ENCODE measurements at places on chromosomes 2 and 18. TPM values are rescaled to one million over a fixed set of nuclear protein-coding genes. Genes with fewer than 3 reads are reported as not detected.

DLX2 gene
- 0.20 TPM for total RNA-seq

HMSD gene
- total RNA-seq = 19.7 TPM

WDCP gene
- 23.1 TPM for total RNA-seq

ARMC9 gene
- 3.8 TPM for total RNA-seq

CENPA gene
- 16.6 TPM for total RNA-seq

- no peaks in the 10 kb centered on the region for H3K27me3 ChIP-seq
- no peaks in the 10 kb centered on the region for H3K36me3 ChIP-seq
- no peak overlapping the region for H3K4me3 ChIP-seq
- DNase-seq = no peak
Observed at GRCh38 chr2:187138265-187138664, 289.3 kb upstream of the ZSWIM2 start.

GRCh38 chr2:236888794-236889780, 196.6 kb upstream of the COPS8 start:
- no peaks in the 10 kb centered on the region for H3K4me1 ChIP-seq
- no peak for DNase-seq
- no peak overlapping the region for H3K4me3 ChIP-seq
- H3K27me3 ChIP-seq = no peaks in the 10 kb centered on the region
- H3K36me3 ChIP-seq = no peaks in the 10 kb centered on the region

DNA sequence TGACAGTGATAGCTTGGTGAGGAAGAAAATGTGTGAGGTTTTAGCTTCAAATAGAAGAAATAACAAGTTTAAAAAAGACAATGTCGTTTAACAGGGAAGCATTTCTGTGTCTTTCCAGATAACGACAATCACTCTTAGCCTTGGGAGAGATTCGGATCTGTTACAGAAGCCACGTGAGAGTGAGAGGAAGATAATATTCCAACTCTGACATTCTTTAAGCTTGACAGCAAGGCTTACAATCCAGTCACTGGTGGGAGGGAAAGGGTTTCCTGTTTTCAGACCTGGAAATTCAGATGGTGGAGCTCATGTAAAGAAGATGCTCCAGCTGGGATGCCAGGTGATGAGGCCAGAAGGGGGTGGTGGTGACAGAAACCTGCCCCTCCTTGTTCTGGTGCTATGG, 30.8 kb downstream of the FBXO48 start:
- no peak overlapping the region for H3K4me3 ChIP-seq
- no peak for DNase-seq
- H3K36me3 ChIP-seq = peaks cover 1% of the 10 kb centered on the region

DNA sequence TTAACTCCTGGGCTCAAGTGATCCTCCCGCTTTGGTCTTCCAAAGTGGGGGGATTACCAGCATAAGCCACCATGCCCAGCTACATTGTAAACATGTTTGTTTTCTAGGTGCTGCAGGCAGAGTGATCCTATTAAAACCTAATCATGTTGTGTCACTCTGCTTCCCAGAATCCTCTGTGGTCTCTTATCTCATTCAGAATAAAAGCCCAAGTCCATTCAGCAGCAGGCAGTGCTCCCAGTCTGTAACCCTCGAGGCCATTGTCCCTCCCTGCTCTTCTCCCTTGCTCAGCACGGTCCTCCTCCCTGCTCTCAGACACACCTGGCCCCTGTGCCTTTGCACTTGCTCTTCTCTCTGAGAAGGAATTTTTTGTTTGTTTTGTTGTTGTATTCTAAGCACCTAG, 11.1 kb upstream of the CABYR start:
- H3K27ac ChIP-seq = no peak overlapping the region
- H3K36me3 ChIP-seq = peaks cover 34% of the 10 kb centered on the region
- H3K27me3 ChIP-seq = no peaks in the 10 kb centered on the region
- DNase-seq = no peak
- no peaks in the 10 kb centered on the region for H3K4me1 ChIP-seq

GRCh38 chr2:239684996-239685395, 284.2 kb upstream of the HDAC4 start:
- H3K4me3 ChIP-seq = no peak overlapping the region
- H3K27ac ChIP-seq = no peak overlapping the region
- peaks cover 27% of the 10 kb centered on the region for H3K27me3 ChIP-seq
- H3K4me1 ChIP-seq = no peaks in the 10 kb centered on the region

DNA sequence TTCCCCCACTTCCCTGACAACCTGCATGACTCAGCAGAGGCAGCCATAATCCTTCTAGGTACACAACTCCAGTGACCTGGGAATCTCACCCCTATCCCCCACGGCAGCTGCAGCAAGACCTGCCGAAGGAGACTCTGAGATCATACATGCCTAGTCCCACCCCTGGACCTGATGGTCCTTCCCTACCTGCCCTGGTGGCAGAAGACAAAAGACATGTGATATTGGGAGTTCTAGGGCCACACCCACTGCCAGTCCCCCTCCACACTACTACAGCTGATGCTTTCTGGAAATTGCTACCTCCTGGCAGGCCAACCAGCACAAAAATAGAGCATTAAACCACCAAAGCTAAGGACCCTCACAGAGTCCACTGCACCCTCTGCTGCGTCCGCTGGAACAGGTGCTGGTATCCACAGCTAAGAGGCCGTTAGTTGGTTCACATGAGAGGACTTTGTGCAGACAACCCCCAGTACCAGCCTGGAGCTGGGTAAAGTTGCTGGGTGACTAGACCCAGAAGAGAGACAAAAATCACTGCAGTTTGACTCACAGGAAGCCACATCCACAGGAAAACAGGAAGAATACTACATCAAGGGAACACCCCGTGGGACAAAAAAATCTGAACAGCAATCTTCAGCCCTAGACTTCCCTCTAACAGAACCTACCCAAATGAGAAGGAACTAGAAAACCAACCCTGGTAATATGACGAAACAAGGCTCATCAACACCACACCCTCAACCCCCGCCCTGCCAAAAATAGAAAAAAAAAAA, 12.5 kb downstream of the MARCO start:
- H3K36me3 ChIP-seq = no peaks in the 10 kb centered on the region
- H3K4me1 ChIP-seq = no peaks in the 10 kb centered on the region
- peaks cover 2% of the 10 kb centered on the region for H3K27me3 ChIP-seq
- no peak for DNase-seq
- H3K4me3 ChIP-seq = no peak overlapping the region

GRCh38 chr18:64273724-64274123, 124.8 kb upstream of the LINC00305 start:
- no peak for DNase-seq
- H3K4me3 ChIP-seq = no peak overlapping the region
- no peaks in the 10 kb centered on the region for H3K27me3 ChIP-seq
- H3K4me1 ChIP-seq = no peaks in the 10 kb centered on the region
- no peaks in the 10 kb centered on the region for H3K36me3 ChIP-seq
- H3K27ac ChIP-seq = no peak overlapping the region

- H3K36me3 ChIP-seq = no peaks in the 10 kb centered on the region
- no peak overlapping the region for H3K27ac ChIP-seq
- DNase-seq = no peak
Observed at GRCh38 chr2:14551069-14551468, 81.4 kb upstream of the LRATD1 start.

DNA sequence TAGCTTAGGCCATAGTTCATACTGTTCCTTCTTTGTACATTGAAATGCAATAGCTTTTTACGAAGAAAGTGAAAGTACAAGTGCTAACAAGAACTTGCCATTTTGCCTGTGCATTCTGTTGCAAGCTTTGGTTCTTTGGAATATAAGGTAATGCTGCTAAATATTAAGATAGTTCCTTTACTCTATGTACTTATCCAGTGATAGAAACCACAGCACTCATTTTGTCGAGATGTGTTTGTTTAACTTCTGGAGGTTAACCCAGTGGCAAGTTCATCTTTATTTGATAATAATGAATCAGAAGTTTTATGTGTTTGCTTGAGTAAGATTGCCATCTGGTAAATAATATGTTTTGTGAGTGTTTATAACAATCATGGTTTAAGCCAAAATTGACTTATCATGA, 373.1 kb upstream of the FANCL start:
- no peaks in the 10 kb centered on the region for H3K4me1 ChIP-seq
- H3K27me3 ChIP-seq = peaks cover 2% of the 10 kb centered on the region
- DNase-seq = no peak
- H3K36me3 ChIP-seq = no peaks in the 10 kb centered on the region
- H3K4me3 ChIP-seq = no peak overlapping the region
- no peak overlapping the region for H3K27ac ChIP-seq

DNA sequence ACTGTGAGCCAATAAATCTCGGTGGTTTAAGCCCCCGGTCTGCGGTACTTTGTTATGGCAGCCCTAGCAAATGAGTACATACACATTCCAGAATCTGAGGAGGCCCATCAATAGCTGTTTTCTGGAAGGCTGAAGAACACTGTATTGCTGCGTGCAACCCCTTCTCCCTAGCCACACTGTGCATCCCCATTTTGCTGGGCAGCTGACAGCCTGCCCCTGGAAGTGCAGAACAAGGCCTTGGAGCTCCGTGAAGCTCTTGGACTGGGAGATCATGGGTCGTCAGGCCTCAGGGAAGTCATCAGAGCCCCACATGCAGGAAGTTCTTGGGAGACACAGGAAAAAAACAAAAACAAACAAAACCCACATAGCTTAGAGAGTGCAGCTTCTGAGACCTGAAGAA, 90.6 kb upstream of the ST6GAL2 start:
- no peak overlapping the region for H3K4me3 ChIP-seq
- no peaks in the 10 kb centered on the region for H3K27me3 ChIP-seq
- H3K36me3 ChIP-seq = no peaks in the 10 kb centered on the region
- H3K27ac ChIP-seq = no peak overlapping the region
- no peaks in the 10 kb centered on the region for H3K4me1 ChIP-seq
- DNase-seq = no peak

DNA sequence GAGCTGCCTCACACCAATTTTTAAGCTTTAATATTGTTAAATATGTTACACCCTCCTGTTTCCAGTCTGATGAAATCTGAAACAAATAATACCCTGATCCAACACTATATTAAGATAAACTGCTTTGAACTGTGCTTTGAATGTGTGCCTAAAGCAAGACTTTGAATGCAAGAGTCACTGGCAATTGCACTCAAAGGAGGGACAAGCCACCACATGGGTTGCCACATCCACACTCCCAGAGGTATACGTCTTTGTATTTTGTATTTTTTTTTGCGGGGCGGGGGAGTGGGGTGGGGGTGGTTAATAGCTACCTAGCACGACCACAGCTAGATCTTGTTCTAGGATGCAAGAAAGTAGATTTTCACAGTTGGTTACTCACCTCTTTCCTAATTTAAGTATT, 1.8 kb upstream of the ZEB2 start:
- H3K36me3 ChIP-seq = peaks cover 4% of the 10 kb centered on the region
- H3K27ac ChIP-seq = no peak overlapping the region
- peaks cover 48% of the 10 kb centered on the region for H3K27me3 ChIP-seq
- H3K4me3 ChIP-seq = no peak overlapping the region
- DNase-seq = no peak

- H3K27me3 ChIP-seq = peaks cover 23% of the 10 kb centered on the region
- no peaks in the 10 kb centered on the region for H3K4me1 ChIP-seq
- no peaks in the 10 kb centered on the region for H3K36me3 ChIP-seq
- no peak overlapping the region for H3K27ac ChIP-seq
- no peak for DNase-seq
Observed at GRCh38 chr2:120330946-120331822, 14.8 kb upstream of the INHBB start.
